Islet precursor cell (in vitro differentiated cells): ENCODE measurements at places on chromosomes 4 and X.

- DNase-seq, result no peak
Measured at GRCh38 chr4:108042927-108043326, 53.2 kb downstream of the HADH start.

- DNase-seq, result no peak
Measured at GRCh38 chrX:150038986-150039599, 100.8 kb upstream of the EOLA2 start.

- DNase-seq, result peak; percentile 73
Measured at GRCh38 chr4:149370785-149371420, 444.7 kb downstream of the IQCM start.

- no peak for DNase-seq
Measured at GRCh38 chrX:80807606-80807991, 2.1 kb downstream of the BRWD3 start.

GRCh38 chr4:71833232-71833900, 49.5 kb upstream of the GC start:
- DNase-seq, result no peak
